T-helper 17 cell (primary cell): ENCODE measurements at places on chromosomes 6 and 20. TPM values are rescaled to one million over a fixed set of nuclear protein-coding genes. Genes with fewer than 3 reads are reported as not detected.

DNA sequence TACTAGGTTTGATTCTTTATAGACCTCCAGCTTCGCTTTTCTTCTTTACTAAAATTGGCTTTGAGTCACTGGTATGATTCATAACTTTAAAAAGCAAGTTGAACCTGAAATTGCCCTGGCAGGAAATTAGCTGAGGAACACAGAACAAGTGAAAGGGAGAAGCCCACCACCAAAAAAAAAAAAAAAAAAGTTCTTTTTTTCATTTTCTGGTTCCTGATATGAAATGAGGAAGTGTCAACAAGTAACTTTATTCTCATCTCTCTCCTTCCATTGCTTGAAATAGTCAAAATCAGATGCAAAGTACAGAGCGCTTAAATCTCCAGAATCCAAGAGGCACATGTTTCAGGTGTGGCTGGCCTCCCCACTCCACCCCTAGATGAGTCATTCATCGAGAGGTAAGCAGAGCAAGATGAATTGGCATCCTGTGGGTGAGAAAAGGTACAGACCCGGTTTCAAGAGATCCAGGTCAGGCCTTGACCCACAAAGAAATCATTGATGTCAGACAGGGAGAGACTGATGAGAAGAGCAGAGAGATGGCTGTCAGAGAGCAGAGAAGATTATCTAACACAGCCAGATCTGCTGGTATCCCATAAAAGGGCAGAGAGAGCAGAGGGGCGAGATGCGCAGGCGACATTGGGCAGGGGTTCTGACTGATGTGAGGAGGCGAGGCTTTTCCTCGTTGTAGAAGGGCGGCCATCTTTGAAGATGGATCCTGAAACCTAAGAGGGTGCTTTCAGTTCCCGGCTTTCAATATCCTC lies 54.8 kb upstream of the MBOAT1 start:
- no peak for DNase-seq

- no peak for DNase-seq
Observed at GRCh38 chr6:3571836-3572235, 115.0 kb upstream of the SLC22A23 start.

Gene SAPCD1
- total RNA-seq: 4.2 TPM

- no peak for DNase-seq
Observed at GRCh38 chr6:139659196-139659595, 284.7 kb upstream of the CITED2 start.

DNA sequence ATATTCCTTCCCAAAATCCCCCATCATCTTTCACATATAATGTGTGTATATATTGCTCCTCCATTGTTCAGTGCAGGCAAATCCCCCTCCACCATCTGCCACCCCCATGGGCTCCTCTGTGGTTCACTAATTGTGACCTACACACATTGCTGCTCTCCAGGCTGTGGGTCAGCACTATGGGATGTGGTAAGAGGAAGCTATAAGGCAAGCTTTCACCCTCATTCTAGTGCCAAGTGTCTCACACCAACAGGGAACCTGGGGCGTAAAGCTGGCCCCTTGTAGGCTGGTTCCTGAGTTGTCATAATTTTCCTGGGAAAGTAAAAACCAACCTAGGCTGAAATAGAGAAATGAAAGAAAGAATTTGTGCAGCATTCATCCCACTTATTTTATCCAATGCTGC lies 16.8 kb downstream of the FKBP1A start:
- DNase-seq: no peak

DNA sequence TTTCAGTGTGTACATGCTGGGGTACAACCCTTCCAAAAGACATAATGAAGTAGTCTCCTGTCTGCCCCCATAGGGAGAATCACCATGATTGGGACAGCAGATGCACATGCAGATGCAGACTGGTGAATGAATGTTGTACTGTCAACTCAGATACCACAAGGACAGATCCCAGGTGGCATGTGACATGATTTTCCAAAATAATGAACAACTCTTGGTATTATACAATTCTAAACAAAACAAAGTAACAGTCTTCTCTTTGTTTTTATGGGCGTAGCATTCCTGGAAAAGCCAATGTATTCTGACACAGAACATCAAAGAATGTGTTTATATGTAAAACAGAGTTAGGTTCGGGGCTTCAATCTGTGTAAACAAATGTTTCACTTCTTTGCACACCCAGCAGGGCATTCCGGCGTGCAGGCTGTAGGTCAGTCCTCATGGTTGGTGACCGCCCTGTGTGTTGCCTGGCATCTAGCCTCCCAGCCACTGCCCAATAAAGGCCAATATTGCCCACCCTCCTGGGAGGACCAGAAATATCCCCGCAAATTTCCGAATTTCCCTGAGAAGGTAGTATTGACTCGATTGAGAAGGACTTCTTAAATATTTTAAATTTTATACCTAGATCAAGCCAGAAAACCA lies 127.7 kb downstream of the KLHL32 start:
- DNase-seq: no peak

Gene DDO
- 0.21 TPM for total RNA-seq

GRCh38 chr20:19396460-19397081 lies 184.1 kb downstream of the SLC24A3 start:
- DNase-seq: no peak
